ENCODE measurements at places on chromosomes 7 and 10.

GRCh38 chr10:35497909-35498308 is 107.2 kb upstream of the GJD4 start:
- no peak overlapping the region for H3K27ac ChIP-seq
- H3K4me3 ChIP-seq = no peak overlapping the region
- no peak for DNase-seq
- H3K4me1 ChIP-seq = peaks cover 12% of the 10 kb centered on the region
- H3K27me3 ChIP-seq = no peaks in the 10 kb centered on the region

DNA sequence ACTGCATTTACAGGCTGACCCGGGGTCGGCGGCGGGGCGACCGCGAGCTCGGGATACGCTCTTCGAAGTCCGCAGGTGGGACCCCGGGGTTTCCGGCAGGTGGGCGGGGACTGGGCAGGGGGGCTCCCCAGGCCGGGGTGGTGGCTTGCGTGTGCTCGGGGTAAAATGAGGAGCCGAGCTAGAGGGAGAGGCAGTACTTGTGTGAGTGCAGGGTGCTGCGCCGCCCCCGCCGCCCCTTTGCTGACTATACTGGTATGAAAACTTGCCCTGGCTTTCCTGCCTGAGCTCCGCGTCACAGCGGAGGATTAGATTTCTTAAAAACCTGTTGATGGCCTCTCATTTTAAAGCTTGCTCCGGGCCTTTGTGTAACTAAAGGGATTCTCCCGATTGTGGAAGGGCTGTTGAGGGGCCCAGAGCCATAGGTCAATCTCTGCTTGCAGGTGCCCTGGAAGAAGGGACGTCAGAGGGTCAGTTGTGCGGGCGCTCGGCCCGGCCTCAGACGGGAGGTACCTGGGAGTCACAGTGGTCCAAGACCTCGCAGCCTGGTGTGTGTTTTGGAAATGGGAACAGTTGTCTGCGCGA is 488 bp downstream of the ARMC10 start:
- H3K27me3 ChIP-seq = no peaks in the 10 kb centered on the region
- H3K4me3 ChIP-seq = peak overlapping the region; percentile 96
- H3K27ac ChIP-seq = peak overlapping the region; percentile 97
- H3K36me3 ChIP-seq = peaks cover 9% of the 10 kb centered on the region
- peaks cover 18% of the 10 kb centered on the region for H3K4me1 ChIP-seq
- DNase-seq = peak; percentile 46

GRCh38 chr10:77763453-77764430 is 126.1 kb upstream of the KCNMA1 start:
- no peak for DNase-seq
- no peaks in the 10 kb centered on the region for H3K27me3 ChIP-seq
- H3K27ac ChIP-seq = no peak overlapping the region
- H3K4me3 ChIP-seq = no peak overlapping the region
- peaks cover 3% of the 10 kb centered on the region for H3K4me1 ChIP-seq
- H3K36me3 ChIP-seq = no peaks in the 10 kb centered on the region

DNA sequence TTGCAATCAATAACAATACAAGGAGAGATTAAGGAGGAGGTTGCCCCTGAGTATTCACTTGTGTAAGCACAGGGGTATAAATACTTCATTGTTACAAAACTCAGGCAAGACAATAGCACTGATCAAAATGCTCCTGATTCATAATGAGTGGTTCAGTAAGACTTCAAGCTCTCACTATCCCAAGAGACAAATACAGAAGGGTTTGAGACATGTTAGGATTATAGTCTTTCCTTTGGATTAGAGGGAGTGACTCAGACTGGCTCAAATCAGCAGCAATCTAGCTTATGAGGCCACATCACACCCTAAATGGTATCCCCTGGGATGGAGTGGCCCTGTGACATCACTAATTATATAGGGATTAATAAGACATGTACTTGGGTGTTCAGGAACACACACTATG is 167.2 kb upstream of the HGF start:
- H3K27me3 ChIP-seq = no peaks in the 10 kb centered on the region
- H3K4me1 ChIP-seq = no peaks in the 10 kb centered on the region

DNA sequence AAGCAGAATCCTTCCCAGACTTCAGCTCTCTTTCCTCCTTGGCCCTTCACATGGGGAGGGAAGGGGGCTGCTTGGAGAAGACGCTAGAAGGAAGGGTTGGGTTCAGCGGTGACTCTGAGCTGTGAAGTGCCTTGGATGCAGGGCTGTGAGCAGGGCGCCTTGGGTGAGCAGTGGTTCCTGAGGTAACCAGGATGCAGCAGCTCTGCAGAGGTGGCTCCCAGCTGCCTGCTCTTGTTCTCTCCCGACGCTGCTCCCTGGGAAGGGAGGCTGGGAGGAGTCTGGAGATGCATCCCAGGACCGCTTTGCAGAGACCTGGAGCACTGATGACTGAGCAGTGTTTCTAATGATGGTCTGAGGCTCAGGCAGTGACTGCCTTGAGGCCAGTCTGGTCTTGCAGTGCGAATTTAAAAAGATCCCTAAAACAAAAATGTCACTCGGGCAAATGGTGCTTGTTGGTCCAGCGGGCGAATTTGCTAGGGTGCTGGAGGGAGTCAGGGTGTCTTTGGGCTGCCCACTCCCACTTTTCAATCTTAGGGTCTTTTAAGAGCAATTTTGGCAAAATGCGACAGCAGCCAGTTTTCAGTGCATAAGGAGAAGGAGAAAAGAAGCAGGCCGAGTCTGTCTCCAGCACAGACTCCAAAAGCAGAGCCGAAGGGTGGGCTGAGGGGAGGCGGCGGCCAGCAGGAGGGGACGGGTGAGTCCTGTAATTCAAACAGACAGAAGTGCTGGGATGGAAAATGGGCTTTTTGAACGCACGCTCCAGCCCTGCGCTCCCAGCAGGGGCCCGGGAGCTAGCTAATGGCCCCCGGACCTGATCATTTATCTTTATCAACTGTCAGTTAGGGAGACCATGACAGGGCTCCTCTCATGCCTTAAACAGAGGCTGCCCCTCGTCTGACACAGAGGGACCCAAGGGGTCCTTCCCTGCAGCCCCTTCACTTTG is 191.2 kb upstream of the SHH start:
- peaks cover 2% of the 10 kb centered on the region for H3K27me3 ChIP-seq
- no peak overlapping the region for H3K4me3 ChIP-seq
- H3K4me1 ChIP-seq = no peaks in the 10 kb centered on the region
- no peaks in the 10 kb centered on the region for H3K36me3 ChIP-seq
- no peak overlapping the region for H3K27ac ChIP-seq

DNA sequence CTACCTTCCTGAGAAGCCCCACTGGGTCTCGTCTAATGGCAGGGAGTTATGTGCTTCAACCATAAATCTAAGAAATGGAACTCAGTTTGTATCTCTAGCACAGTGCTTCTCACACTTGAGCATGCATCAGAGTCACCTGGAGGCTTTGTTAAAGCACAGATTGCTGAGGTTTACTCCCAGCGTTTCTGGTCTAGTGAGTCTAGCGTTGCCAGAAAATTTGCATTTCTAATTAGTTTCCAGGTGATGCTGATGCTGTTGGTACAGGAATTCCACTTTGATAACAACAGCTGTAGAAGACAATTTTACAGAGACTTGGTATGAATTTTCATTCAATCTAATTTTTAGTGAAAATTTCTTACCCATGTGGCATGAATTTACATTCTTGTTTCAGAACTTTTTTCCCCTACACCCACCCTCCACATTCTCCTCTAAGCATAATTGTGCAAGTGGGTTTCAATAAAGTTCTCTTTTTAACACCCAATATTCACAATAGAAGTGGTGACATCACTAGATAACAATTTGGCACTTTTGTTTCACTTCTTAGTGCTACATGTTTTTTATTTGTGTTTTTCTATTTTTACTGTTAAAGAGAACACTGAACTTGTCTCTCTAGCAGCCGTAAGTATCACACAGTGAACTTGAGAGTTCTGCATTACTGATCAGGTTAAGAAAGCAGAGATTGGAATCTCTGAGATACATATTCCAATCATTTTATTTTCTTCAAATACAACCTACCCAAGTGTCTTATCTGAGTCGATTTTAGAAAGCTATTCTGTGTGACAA is 48.4 kb upstream of the BET1 start:
- H3K27me3 ChIP-seq = no peaks in the 10 kb centered on the region
- no peak overlapping the region for H3K27ac ChIP-seq
- H3K4me3 ChIP-seq = no peak overlapping the region
- DNase-seq = no peak
- peaks cover 11% of the 10 kb centered on the region for H3K4me1 ChIP-seq

DNA sequence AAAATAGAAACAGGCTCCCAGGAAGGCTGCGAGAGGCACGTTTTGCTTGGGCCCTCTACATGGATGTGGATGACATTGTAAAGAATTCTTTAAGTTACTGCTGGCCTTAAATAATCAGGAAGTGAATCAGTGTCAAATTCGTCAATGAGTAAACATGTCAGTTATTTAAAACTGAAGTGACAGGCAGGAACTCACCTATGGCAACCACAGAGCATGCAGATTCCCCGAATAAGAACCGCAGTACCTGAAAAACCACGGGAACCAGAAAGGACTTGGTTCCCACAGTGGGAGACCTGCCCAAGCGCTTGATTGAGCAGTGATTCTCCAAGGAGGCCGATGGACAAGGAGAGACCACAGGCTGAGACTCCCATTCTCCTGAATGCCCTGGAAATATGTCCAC is 351.2 kb upstream of the AKR1E2 start:
- H3K27ac ChIP-seq = no peak overlapping the region
- DNase-seq = no peak
- H3K36me3 ChIP-seq = no peaks in the 10 kb centered on the region
- no peaks in the 10 kb centered on the region for H3K27me3 ChIP-seq

DNA sequence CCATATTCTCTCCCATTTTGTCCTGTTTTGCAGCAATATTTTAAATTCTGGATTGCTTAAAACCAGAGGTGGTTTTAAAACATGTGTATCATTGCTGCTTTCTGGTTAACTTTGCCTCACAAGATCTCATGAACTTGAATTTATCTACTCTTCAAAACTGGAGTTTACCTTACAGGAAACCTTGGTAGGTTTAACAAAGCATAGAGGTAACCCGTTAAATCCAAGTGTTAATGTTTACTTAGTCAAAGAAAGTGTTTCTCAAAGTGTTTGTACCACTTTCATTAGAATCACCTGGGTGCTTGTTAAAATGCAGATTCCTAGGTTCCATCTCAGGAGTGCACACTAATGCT is 44.0 kb upstream of the VDAC2 start:
- no peaks in the 10 kb centered on the region for H3K27me3 ChIP-seq
- no peak for DNase-seq
- no peaks in the 10 kb centered on the region for H3K4me1 ChIP-seq
- H3K4me3 ChIP-seq = no peak overlapping the region

DNA sequence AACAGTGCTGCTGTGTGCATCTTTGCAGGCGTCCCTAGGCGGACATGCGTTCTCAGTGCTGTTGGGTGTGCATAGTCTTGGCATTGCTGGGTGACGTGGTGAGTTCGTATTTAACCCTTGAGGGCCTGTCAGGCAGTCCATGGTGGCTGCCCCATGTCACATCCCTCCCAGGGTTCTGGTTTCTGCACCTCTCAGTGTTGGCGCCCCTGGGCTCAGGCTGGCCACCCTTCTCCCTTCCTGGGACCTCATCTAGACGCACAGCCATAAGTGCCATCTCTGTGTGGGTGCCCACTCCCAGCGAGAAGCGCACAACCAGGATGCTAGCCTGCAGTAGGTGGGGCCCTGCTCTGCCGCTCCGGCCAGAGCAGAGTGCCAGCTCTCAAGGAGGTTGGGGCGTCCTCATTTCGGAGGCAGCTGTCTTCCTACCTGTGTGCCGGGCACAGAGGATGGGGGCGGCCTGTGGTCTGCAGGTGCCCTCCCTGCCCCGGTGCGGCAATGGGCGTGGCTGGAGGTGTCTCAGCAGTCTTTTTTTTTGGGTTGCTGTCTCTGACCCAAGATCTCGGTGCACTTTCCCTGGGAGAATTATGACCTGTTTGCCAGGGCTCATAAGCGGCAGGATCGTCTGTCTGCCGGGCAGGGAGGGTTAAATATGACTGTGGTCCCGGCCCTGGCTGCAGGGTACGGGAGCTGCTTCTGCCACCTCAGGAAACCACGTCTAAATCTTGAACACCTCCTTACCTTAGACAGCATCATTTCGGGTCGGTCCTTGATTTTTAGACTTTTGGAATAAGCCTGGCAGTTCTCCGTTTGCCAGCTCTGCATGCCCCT is 6.5 kb downstream of the INPP5A start:
- H3K4me1 ChIP-seq = peaks cover 34% of the 10 kb centered on the region
- no peak overlapping the region for H3K4me3 ChIP-seq
- H3K36me3 ChIP-seq = no peaks in the 10 kb centered on the region
- DNase-seq = no peak
- peak overlapping the region; percentile 31 for H3K27ac ChIP-seq

DNA sequence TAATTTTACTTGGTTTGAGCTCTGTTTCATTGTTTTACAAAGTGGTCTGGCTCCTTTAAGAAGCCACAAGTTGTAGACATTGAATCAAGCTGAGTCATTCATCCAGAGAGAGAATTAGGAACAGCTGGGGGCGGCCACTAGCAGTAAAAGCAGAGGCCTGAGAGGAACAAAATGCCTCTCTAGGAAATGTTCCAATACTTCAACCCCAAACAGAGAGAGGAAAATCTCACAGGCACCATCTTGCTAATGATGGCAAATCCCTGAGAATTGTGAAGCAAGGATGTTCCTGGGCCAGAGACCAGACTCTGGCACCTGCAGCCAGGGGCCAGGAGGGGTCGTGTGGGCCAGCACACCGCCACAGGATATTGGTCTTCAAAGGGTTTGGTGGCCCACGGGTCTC is 26.5 kb upstream of the TRIL start:
- no peaks in the 10 kb centered on the region for H3K36me3 ChIP-seq
- DNase-seq = no peak
- no peaks in the 10 kb centered on the region for H3K27me3 ChIP-seq
- H3K4me1 ChIP-seq = peaks cover 53% of the 10 kb centered on the region

GRCh38 chr10:103241262-103242011 is 4.2 kb upstream of the RPEL1 start:
- H3K27ac ChIP-seq = peak overlapping the region; percentile 85
- H3K4me3 ChIP-seq = no peak overlapping the region
- H3K4me1 ChIP-seq = peaks cover 15% of the 10 kb centered on the region
- H3K36me3 ChIP-seq = no peaks in the 10 kb centered on the region

GRCh38 chr10:70600512-70601395 is 1.8 kb downstream of the PRF1 start:
- H3K4me3 ChIP-seq = no peak overlapping the region
- no peak for DNase-seq
- H3K27me3 ChIP-seq = no peaks in the 10 kb centered on the region
- H3K36me3 ChIP-seq = no peaks in the 10 kb centered on the region

DNA sequence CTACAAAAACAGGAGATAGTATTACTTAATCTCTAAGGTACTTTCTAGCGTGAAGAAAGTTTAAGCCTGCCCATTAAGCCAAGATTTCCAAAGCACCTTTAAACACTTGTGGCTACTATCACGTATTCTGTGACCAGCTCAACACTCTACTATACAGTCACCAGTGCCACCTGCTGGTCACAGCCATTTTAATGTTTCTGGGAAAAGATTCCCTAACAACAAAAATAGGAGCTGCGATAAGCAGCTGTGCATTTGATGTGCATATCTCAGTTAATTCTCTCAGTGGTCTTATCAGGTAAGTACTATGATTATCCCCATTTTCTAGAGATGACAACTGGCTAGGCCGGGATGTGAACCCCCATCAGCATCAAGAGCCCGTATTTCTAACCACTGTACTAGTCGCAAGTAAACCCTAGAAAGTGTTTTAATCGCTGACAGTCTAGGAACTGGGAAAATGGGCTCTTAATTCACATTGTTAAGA is 860 bp downstream of the SEC31B start:
- peak overlapping the region; percentile 80 for H3K4me3 ChIP-seq
- no peak overlapping the region for H3K27ac ChIP-seq
- DNase-seq = peak; percentile 30
- peaks cover 36% of the 10 kb centered on the region for H3K27me3 ChIP-seq
